ENCODE measurements at places on chromosomes 13 and 19.

GRCh38 chr19:46815833-46816627 is 27.6 kb upstream of the SLC1A5 start:
- no peak for DNase-seq

DNA sequence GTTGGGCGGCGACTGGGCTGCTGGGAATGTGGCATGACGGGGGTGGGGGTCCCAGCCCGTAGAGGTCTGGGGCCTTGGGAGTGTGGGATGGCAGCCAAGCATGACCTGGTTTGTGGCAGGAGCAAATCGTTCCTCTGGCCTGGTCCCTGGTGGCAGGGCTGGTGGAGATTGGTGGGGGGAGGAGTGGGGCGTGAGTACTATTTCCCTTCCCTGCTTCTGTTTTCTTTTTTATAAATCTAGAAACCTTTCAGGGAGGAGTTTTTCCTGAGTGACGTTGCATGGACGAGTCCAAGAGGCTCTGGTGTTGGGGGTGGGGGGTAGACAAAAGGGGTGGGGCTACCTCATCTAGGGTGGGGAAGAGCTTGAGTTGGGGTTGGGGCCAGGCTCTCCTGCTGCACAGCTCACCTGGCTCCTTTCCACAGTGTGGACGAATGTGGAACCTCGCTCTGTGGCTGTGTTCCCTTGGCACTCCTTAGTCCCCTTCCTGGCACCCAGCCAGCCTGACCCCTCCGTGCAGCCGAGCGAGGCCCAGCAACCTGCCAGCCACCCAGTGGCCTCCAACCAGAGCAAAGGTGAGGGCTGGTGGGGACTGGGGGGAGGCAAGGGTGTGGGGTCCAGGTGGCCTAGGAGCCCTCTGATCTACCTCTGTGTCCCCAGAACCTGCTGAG is 15.4 kb upstream of the PRR19 start:
- DNase-seq = peak; percentile 41

GRCh38 chr13:72160977-72161376 is 294.0 kb upstream of the DACH1 start:
- DNase-seq = no peak

DNA sequence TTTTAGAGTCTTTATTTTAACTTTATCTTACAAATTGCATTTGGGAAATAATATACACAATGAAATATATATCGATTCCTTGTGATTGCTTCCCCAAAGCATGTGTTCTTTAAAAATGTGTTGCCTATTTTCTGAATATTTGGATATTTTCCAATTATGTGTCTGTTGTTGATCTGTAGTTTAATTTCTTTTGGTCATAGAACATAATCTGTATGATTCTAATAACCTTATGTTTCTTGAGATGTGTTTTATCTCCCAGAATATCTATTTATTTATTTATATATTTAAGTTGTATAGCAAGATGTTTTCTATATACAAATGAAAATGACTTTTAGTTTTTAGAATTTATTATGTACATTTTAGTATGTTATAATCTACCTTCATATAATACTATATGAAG is 710.8 kb upstream of the PCDH20 start:
- DNase-seq = no peak

- DNase-seq = no peak
Observed at GRCh38 chr19:20078581-20079031, 806 bp downstream of the ZNF90 start.

DNA sequence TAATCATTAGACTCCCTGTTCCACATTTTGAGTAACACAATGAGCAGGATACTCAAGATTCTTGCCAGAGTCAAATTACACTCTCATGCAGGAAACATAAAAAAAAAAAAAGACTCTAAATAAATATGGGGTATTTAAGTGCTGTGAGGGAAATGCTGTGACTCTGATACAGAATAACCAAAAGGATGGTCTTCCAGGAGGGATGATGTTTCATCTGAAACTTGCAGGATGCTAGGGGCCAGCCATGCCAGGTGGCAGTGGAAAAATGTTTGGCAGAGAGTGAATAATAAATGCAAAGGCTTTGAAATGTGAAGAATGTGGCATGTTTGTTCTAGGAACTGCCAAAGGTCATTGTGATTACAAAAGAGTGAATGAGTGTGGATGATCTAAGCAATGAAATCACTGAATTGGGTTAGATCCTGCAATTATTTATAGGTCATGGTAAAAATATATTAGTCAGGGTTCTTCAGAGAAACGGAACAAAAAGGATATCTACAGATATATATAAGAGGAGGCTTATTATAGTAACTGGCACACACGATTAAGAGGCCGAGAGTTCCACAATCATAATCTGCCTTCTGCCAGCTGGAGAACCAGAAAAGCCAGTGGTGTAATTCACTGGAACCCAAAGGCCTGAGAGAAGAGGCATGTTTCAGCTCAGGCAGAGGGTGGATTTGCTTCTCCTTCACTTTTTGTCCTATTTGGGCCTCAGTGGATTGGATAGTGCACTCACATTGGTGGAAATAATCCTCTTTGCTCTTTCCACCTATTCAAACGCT is 1832.8 kb upstream of the MIR17HG start:
- DNase-seq = no peak

DNA sequence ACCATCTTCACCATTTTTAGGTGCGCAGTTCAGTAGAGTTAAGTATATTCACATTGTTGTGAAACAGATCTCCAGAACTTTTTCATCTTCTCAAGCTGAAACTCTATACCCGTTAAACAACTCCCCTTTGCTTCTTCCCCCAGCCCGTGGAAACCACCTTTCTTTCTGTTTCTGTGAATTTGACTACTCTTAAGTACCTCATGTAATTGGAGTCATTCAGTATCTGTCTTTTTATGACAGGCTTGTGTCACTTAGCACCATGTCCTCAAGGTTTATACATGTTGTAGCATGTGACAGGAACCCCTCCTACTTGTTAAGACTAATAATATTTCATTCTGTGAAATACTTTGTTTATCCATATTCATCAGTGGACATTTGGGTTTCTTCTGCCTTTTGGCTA is 52.8 kb downstream of the TNFRSF19 start:
- DNase-seq = no peak

DNA sequence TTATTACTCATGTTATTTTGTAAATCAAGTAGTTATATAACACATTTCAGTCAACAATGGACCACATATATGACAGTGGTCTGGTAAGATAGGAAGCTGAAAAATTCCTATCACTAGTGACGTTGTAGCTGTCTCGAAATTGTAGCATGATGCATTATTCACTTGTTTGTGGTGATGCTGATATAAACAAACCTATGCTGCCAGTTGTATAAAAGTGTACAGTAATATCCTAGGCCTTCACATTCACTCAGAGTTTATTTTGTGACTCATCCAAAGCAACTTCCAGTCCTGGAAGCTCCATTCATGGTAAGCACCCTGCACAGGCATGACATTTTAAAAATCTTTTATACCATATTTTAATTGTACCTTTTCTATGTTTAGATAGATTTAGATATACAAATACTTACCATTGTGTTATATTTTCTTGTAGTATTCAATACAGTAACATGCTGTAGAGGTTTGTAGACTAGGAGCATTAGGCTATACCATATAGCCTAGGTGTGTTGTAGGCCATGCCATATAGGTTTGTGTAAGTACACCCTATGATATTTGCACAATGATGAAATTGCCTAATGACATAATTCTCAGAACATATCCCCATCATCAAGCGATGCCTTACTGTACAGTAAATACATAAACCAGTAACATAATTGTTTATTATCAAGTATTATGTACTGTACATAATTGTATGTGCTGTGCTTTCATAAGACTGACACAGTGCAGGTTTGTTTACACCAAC is 49.3 kb downstream of the IFT88 start:
- DNase-seq = no peak

- DNase-seq = no peak
Observed at GRCh38 chr13:102680133-102680717, 14.6 kb downstream of the METTL21C start.

DNA sequence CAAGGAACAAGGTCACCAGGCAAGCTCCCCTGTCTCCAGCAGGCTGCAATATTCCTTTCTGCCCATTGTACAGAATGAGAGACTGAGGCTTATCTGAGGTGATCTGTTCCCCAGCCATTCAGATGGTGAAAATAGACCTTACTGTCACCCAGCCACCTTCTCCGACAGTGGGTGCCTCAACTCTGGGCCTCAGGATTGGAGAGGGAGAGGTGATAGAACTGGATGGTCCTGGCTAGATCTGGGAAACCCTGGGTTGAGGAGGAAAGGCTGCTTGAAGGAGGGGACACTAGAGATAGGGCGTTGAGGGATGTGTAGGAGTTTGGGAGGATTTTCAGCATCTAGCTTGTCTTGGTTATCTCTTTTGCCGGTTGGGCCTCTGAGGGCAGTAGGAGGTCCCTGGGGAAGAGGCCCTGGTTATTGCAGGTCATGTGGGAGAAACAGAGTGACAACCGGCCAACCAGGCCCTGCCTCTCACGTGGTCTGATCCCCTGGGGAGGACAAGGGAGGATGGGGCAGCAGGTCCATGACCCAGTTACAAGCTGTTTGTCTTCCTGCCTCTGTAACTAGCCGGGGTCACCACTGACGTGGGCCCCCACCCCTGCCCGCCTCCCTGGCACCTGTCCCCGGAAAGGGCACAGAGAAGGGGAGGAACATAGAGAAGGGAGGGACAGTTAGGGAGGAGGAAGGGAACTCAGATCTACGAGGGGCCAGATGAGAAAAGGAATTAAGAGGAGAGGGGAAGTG is 8.2 kb downstream of the NFIC start:
- no peak for DNase-seq

DNA sequence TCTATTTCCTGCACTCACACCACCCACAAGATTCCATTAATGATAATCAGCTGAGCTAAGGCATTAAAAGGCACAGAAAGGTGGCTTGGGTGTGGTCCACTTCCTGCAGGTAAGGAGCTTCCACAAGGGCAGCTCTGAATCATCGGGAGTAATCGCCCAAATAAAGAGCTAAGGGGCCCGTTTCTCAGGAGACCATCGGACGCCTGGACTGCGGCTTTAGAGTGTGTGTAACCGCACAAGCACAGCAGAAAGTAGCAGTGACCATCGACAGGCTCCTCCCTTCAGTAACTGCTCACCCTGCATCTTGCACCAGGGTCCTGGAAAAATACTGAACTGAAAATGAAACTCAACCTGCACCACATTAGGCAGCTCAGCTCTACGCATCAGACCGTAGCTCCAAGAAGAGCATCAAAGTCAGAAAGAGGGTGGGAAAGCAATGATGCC is 6.0 kb downstream of the STK24 start:
- no peak for DNase-seq

DNA sequence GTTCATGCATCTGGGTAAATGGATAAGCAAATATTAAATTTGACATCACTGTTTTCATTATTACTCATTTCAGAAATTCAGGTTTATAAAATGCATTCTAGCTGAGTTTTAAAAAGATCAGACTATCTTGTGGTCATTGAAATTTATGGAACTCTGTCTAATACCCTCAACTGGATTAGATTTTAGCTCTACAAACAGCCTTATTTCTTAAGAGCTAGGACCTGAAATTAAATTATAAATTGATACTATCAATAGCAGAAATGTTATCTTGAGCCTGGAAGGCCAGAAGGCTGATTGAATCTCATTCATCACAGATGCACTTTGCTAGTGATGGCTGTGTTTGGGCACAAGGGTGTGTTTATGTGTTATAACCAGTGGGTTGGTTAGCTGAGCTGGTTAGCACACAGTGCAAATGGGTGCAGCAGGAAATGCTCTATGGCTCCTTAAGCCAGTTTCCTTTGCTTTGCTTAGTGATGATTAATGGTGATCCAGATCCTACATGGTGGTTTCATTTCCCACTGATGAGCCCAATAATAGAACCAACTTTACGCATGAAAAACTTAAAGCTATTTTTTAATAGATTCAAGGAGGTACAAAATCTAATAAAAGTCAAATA is 310.8 kb upstream of the KLF12 start:
- no peak for DNase-seq

DNA sequence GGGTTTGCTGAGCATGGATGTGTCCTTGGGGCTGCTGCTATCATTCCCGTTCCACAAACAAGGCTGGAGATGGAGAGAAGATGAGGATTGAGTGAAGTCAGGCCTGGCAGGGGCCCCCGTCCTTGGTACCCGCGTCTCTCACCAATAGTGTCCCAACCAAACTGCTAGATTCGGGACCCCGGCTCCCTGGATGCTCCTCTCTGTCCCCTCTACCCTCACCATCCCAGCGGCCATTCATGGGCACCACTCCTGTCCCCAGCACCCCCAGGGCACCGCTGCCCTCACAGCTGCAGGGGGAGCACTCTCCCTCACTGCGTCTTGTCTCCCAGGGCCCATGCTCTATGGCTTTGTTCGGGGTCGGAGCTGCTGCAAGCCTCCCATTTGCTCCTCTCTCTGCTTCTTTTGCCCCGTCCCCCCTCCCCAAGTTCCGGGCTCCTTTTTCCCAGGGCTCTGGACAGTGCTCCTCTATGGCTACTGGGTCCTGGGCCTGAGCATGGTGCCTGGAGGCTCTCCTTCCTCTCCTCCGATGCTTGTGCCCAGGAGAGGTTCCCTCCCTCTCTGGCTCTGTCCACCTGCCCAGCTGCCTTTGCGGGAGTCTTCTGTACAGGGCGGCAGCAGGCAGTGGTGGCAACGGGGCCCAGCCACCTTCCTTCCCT is 219.5 kb downstream of the TEX29 start:
- no peak for DNase-seq

GRCh38 chr13:20968745-20969144 is 66.2 kb upstream of the XPO4 start:
- DNase-seq = no peak

- DNase-seq = peak; percentile 48
Observed at GRCh38 chr19:495402-496111, 729 bp upstream of the MADCAM1 start.
